ENCODE measurements at places on chromosomes 11 and 22.

DNA sequence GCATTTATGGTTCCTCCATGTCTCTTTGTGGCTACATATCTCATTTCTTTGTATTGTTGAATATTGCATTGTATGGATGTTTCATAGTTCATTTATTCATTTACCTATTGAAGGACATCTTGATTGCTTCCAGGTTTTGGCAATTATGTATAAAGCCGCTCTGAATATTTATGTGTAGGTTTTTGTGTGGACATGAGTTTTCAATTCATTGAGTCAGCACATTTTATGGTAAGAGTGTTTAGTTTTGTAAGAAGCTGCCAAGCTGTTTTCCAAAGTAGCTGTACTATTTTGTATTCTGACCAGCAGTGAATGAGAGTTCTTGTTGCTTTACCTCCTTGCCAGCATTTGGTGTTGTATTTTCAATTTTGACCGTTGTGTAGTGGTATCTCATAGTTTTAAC lies 39.2 kb downstream of the KDM2A start:
- DNase-seq = no peak

DNA sequence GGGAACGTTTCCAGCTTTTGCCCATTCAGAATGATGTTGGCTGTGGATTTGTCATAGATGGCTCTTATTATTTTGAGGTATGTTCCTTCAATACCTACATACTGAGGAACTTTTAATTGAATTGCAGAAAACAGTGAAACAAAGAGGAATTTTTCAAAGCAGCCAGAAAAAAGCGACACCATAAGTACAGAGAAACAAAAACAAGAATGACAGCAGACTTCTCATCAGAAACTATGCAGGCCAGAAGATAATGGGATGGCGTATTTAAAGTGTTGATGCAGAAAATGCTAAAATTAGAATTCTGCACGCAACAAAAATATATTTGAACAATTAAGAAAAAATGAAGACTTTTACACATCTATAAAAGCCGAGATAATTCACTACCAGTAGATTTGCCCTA lies 95.4 kb upstream of the TIMP3 start:
- no peak for DNase-seq

- DNase-seq = no peak
These were observed 62.4 kb upstream of the ZBED5 start for GRCh38 chr11:10920205-10920604.

DNA sequence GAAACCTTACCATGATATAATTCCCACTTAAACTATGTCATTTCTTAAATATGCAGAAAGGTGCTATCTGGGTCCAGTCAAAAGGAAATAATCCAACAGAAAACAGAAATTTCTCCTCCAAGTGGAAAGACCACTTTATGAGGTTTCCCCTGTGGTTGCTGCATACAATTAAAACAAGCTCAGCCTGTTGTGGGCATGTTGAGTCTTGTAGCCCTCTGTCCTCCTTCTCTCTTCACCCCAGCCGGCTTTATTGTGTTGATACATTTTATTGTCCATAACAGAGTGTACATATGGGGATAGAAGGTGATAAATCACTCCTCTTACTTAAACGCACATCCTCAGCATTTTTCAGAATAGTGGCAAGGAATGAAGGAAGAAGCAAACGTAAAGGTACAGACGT lies 126.0 kb upstream of the MTNR1B start:
- no peak for DNase-seq

GRCh38 chr11:64241241-64241490 lies 271 bp downstream of the FKBP2 start:
- DNase-seq = peak; percentile 76

- DNase-seq = no peak
These were observed 82.2 kb upstream of the OR4B1 start for GRCh38 chr11:48134221-48134922.

GRCh38 chr11:75420224-75421034 lies 12.6 kb downstream of the KLHL35 start:
- DNase-seq = no peak

DNA sequence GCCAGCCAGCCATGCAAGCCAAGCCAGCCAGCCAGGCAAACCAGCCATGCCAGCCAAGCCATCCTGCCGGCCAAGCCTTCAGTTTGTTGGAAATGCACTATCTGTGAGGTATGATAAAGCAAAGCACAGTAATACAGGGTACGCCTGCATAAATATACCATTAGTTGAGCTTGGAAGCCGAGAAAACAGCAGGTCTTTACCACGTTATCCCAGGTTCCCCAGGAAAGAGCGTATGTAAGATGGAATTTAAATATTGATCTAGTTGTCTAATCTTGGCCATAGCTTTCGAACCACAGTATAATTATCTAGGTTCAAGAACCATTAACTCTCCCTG lies 24.2 kb downstream of the CCT8L2 start:
- DNase-seq = no peak

DNA sequence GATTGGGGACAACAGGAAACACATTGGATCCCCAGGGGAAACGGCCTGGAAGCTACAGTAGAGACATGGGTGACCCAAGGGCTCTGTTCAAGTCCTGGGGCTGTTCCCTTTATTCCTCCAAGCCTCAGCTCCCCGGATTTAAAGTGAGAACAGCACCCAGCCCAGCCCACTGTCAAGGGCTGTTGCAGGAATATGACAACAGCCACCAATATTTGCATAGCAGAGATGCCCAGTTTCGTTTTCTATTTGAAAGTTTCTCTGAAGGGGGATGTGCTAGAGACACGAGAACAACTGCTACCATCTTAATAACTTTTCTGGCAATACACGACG lies 81.1 kb upstream of the WNT7B start:
- DNase-seq = peak; percentile 96

GRCh38 chr11:62842171-62842741 lies 2.9 kb upstream of the WDR74 start:
- DNase-seq = no peak

Data from GM19239 (cell line).